ENCODE measurements at places on chromosomes 11 and 22. TPM values are rescaled to one million over a fixed set of nuclear protein-coding genes. Genes with fewer than 3 reads are reported as not detected.

RELA gene
- total RNA-seq, result 141 TPM

XKR3 gene
- total RNA-seq, result not detected

ALKBH8 gene
- total RNA-seq, result 9.1 TPM

GLYATL1 gene
- not detected for total RNA-seq

MMP13 gene
- total RNA-seq, result 0.15 TPM

UBQLNL gene
- total RNA-seq, result 0.72 TPM

DCDC1 gene
- total RNA-seq, result not detected

TENM4 gene
- total RNA-seq, result 0.39 TPM

GRAMD1B gene
- total RNA-seq, result 0.46 TPM

BLID gene
- total RNA-seq, result 0.41 TPM

RBMXL2 gene
- 0.10 TPM for total RNA-seq

GLB1L3 gene
- not detected for total RNA-seq

TTC12 gene
- total RNA-seq, result 24.3 TPM

B3GAT1 gene
- 0.10 TPM for total RNA-seq

C22orf31 gene
- not detected for total RNA-seq

OR51B6 gene
- not detected for total RNA-seq

OR6X1 gene
- not detected for total RNA-seq

MPPED2 gene
- total RNA-seq, result not detected

SAA1 gene
- 7.9 TPM for total RNA-seq

CYTH4 gene
- 1.3 TPM for total RNA-seq

MRGPRE gene
- total RNA-seq, result 0.13 TPM

C22orf39 gene
- total RNA-seq, result 20.5 TPM

SGSM1 gene
- 1.6 TPM for total RNA-seq

FAT3 gene
- total RNA-seq, result 0.33 TPM

FAM227A gene
- 2.4 TPM for total RNA-seq

BTG4 gene
- not detected for total RNA-seq

LINC01488 gene
- total RNA-seq, result not detected

OR10D3 gene
- total RNA-seq, result not detected

TEX54 gene
- total RNA-seq, result not detected

UBASH3B gene
- 55.1 TPM for total RNA-seq

MUC5AC gene
- total RNA-seq, result 0.03 TPM

TP53AIP1 gene
- total RNA-seq, result 0.08 TPM

F2 gene
- total RNA-seq, result 0.64 TPM

SNU13 gene
- total RNA-seq, result 113 TPM

SYT8 gene
- total RNA-seq, result 3.5 TPM

APOA4 gene
- not detected for total RNA-seq

CYP2R1 gene
- total RNA-seq, result 11.2 TPM

IL10RA gene
- total RNA-seq, result 0.41 TPM

KRTAP5-11 gene
- not detected for total RNA-seq

MIOX gene
- total RNA-seq, result 0.23 TPM

CSKMT gene
- total RNA-seq, result 36.9 TPM

PAX6 gene
- 0.49 TPM for total RNA-seq

PKDREJ gene
- not detected for total RNA-seq

MB gene
- 17.3 TPM for total RNA-seq

GAL3ST3 gene
- total RNA-seq, result not detected

RAG1 gene
- total RNA-seq, result 0.44 TPM

CASP12 gene
- total RNA-seq, result not detected

CBLIF gene
- total RNA-seq, result not detected

GAB4 gene
- not detected for total RNA-seq

SRRD gene
- 21.9 TPM for total RNA-seq
